Endothelial cell (in vitro differentiated cells): ENCODE measurements at places on chromosomes 3 and 15.

GRCh38 chr15:52617026-52617425 is 48.2 kb upstream of the ARPP19 start:
- DNase-seq: no peak

- DNase-seq: no peak
These were observed 112.8 kb upstream of the TLE3 start for GRCh38 chr15:70210528-70210927.

DNA sequence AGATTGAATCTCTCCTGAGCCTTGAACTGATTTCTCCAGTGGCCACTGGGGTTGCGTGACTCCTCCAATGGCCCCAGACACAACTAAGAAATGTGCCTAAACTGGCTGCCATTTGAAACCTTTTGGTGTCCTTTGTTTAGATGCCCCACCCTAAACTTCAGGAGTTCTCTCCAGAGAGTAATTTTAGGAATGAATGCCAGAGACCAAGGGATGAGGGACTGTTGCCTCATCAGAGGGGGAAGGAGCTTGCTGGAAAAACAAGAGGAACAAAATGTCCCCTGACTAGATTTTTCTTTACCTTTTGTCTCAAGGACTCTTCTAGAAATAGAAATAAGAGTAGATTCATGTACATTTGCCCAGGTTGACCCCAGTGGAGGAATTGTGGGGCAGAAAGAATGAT is 8.1 kb upstream of the ADPRH start:
- DNase-seq: no peak

DNA sequence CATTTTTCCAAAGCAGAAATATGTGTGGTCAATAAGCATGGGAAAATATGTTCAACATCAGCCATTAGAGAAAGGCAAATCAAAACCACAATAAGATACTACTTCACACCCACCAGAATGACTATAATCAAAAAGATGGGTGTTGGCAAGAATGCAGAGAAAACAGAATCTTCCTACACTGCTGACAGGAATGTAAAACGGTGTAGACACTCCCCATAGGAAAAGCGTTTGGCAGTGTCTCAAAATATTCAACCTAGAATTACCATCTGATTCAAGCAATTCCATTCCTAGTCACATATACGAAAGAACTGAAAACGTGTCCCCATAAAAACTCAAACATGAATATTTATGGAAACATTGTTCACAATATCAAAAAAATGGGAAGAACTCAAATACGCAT is 123.3 kb downstream of the ADAMTS17 start:
- no peak for DNase-seq

- no peak for DNase-seq
These were observed 4.4 kb upstream of the IDH2 start for GRCh38 chr15:90106522-90107117.

DNA sequence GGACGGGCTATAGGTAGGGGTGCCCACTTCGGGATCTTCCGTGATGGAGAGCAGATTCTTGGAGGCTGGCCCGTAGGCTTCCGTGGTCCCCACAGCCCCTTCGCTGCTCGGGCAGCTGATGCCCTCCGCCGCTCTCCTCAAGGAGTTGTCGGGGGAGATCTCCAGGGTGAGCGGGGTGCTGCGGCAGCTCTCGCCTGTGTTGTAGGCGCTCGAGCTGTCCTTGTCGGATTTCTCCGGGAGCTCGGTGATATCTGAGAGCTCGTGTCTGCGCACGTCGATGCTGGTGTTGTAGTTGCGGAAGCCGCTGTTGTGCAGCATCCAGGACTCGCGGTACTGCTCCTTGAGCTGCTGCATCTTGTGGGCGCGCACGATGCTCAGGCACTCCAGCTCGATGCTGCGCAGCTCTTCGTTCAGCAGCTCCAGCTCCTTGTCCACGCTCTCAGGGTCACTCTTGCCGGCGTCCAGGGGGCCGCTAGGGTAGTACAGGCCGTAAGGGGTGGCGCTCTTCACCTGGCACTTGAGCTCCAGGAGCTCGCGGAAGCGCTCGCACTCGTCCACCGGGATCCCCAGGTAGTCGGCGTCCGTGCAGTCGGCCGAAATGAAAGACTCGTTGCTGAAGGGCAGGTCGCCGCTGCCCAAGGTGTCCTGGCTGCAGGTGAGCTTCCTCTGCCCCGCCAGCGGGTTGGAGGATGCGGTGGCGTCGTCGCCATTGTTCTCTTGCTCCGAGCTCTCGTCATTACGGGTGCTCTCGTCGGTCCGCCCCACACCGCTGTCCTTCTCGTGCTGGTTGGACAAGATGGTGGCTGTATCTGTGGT is 240.4 kb downstream of the PDZRN3 start:
- DNase-seq: no peak

GRCh38 chr15:52102463-52102862 is 10.1 kb downstream of the BCL2L10 start:
- DNase-seq: no peak

DNA sequence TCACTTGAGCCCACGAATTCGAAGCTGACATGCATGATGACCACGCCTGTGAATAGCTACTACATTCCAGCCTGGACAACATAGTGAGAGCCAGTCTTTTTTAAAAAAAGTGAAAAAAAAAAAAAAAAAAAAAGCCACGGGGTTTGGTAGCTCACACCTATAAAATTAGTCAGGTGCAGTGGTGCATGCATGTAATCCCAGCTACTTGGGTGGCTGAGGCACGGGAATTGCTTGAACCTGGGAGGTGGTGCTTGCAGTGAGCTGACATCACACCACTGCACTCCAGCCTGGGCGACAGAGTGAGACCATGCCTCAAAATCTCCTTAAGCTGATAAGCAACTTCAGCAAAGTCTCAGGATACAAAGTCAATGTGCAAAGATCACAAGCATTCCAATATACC is 44.4 kb downstream of the CSNK1G1 start:
- no peak for DNase-seq

DNA sequence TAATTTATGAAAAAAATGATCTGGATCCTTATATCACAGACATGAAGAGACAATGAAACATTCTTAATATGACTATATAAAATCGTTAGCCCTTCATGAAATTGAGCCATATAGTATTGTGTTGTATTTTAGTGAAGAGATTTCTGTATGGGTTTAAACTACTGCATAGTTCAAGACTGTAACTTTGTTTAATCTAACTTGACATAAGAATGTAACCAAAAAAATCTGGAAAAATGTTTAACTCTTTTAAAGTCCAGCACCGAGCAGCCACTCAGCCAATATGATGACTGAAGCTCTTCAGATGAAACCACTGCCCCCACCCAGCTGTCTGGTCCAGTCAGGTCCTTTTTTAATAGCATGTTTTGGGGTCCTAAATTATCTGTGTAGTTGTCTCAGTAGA is 4.9 kb downstream of the NANOGP8 start:
- no peak for DNase-seq

- DNase-seq: no peak
These were observed 78.9 kb downstream of the TBC1D2B start for GRCh38 chr15:77998592-77998991.

DNA sequence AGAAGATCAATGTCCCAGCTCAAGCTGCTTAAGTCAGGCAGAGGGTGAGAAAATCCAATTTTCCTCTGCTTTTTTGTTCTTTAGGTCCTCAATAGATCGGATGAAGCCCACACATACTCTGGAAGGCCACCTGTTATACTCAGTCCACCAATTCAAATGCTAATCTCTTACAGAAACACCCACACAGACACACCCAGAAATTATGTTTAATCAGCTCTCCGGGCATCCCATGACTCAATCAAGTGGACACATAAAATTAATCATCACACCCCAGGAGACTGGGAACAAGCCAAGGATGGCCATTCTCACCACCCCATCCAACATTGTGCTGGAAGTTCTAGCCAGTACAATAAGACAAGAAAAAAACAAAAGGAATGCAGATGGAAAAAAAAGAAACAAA is 67.8 kb upstream of the SLC24A5 start:
- no peak for DNase-seq

- no peak for DNase-seq
These were observed 264.8 kb upstream of the IGF1R start for GRCh38 chr15:98383571-98383970.

DNA sequence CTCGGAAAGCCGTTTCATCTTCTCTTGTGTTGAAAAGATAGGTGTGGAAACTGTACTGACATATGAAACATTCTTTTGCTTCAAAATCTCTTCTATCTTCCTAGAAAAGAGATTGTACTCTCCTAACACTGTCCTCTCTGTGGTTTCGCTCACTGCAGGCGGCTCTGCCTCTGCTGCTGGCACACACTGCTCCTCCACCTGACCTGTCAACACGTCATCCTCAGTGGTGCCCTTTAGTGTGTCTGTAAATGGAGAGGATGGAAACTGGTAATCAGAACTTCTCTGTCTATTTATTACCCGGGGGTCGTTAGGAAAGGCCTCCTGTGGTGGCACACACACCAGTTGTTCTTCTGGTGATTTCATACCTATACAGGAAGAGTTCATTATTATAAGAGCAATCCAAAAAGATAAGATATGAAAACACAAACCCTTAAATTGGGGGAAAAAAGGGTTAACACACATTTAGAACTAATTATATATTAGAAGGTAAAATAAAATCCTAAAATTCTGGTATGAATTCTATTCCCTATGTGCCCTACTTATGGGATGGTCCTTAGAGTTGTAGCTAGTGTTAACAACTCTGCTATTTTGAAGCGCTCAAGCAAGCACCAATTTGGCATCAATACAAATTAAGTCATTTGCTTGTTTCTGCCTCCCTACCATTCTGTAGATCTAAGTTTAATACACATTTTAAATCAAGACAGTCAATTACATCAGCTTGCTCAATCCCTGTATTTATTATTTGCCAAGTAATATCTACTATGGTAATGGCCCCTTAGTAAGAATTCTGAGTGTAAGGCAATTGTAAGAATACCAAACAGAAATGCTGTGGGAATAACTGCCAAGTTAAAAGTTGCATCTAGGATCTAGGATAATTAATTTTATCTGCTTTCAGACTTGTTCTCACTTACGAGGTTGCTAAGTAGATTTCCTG is 49.2 kb downstream of the TASOR start:
- DNase-seq: no peak

GRCh38 chr3:139653582-139653981 is 24.2 kb downstream of the NMNAT3 start:
- DNase-seq: no peak
